ENCODE measurements at places on chromosomes 1 and 21. TPM values are rescaled to one million over a fixed set of nuclear protein-coding genes. Genes with fewer than 3 reads are reported as not detected.

DNA sequence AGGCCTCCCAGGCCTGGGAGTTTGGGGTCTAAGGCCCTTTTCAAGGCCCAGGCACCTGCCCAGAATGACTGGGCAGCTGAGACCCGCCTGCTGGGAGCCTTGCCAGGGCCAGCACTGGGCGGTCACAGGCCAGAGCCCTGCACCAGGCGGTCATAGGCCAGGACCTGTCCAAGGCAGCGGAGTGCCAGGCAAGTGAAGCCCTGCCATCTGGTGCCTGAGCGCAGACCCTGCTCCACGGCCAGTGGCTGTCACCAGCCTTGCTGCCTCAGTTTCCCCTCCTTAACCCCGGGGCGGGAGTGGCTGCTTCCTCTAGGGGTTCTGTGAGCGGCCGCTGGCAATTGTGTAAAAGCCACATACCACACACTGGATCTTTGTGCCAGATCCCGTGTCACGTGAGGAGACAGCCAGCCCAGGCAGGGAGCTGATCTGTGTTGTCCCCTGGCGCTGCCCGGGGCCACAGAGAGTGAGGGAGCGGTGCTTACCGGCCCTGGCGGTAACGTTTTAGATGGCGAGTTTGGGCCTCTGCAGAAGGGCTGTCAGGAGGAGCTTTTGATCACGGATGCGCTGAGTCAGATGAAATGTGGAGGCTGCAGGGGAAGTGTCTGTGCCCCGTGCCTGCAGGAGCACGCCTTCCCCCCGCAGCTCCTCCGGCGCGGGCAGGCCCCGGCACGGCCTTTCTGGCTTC is 4.6 kb downstream of the COL18A1 start:
- no peak for DNase-seq

Gene CFHR1
- not detected for total RNA-seq

Gene OR6K3
- not detected for total RNA-seq

DNA sequence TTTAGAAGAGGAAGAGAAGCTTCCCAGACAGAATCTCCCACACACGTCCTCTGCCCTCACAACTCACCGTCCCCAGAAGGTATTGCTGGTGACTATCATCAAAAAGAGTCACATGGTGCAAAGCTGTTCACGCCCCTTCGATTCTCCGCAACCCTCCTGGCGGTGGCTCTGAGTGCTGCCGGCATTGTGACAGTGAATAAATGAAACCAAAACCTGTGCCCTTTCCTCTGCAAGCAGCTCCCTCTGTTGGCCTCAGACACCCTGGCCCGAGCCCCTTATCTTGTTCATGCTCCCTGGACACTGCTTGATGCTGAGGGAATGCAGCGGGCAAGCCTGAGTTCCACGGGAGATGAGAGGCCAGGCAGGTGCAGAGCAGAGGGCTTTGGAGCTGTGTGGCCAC is 510.3 kb downstream of the NPHP4 start:
- DNase-seq: peak; percentile 18

DNA sequence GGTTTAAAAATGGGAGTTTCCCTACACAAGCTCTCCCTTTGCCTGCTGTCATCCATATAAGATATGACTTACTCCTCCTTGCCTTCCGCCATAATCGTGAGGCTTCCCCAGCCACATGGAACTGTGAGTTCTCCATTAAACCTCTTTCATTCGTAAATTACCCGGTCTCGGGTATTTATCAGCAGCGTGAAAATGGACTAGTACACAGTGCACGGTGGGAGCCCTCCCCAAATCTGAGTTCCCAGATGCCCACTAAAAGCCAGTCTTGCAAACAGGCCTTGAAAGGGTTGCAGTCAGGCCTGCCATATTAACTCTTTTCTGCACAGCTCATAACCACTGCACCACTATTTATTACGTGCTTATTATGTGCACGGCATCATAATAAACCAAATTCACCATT is 400.9 kb downstream of the PRDM2 start:
- DNase-seq: no peak

Gene FPGT
- total RNA-seq: 8.7 TPM
